Glutamatergic neuron (in vitro differentiated cells): ENCODE measurements at places on chromosomes 5 and 9. TPM values are rescaled to one million over a fixed set of nuclear protein-coding genes. Genes with fewer than 3 reads are reported as not detected.

DNA sequence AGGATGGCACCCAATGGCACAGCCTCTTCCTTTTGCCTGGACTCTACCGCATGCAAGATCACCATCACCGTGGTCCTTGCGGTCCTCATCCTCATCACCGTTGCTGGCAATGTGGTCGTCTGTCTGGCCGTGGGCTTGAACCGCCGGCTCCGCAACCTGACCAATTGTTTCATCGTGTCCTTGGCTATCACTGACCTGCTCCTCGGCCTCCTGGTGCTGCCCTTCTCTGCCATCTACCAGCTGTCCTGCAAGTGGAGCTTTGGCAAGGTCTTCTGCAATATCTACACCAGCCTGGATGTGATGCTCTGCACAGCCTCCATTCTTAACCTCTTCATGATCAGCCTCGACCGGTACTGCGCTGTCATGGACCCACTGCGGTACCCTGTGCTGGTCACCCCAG is 25.4 kb downstream of the HRH2 start:
- DNase-seq: no peak

GRCh38 chr5:101877451-101877850 is 418.6 kb downstream of the SLCO4C1 start:
- no peak for DNase-seq

GRCh38 chr5:37816883-37817282 is 23.0 kb downstream of the GDNF start:
- DNase-seq: peak; percentile 49

- DNase-seq: no peak
Observed at GRCh38 chr5:172463031-172463430, 8.7 kb upstream of the SH3PXD2B start.

- DNase-seq: no peak
Observed at GRCh38 chr9:119955276-119955675, 586.0 kb upstream of the BRINP1 start.

- no peak for DNase-seq
Observed at GRCh38 chr9:103649086-103649485, 445.0 kb upstream of the SMC2 start.

- no peak for DNase-seq
Observed at GRCh38 chr9:117958726-117959125, 254.5 kb downstream of the TLR4 start.

The IFNA21 gene
- not detected for total RNA-seq

The PCDHB16 gene
- total RNA-seq: 20.1 TPM

The DMRTA1 gene
- 30.1 TPM for total RNA-seq

The ARAP3 gene
- 8.6 TPM for total RNA-seq
